ENCODE measurements at places on chromosomes 11 and 22.

GRCh38 chr22:20843501-20843900, 15.1 kb downstream of the PI4KA start:
- DNase-seq = no peak

DNA sequence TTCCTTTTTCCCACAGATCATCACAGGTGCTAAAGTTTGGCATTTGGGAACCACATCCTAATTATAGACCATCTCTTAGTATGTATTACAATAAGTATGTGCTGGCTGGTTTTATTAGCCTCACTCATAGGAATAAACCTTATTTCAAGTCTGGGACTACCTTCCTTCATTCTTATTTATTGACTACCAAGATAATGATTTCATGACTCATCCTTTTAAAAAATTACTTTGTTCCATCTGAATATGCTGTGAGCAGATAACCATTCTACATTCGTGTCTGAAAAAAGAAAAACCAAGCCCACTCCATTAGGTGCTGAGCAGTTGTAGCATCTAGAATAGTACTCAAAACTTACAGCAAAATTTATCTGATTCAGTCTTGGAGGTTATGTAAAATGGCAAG, 12.3 kb downstream of the TNRC6B start:
- no peak for DNase-seq

- DNase-seq = no peak
Measured at GRCh38 chr11:13183094-13183825, 94.3 kb upstream of the BMAL1 start.

- DNase-seq = no peak
Measured at GRCh38 chr11:47641600-47642098, 710 bp downstream of the MTCH2 start.

All from T-helper 9 cell (primary cell).